SJSA1 (cell line): ENCODE measurements at places on chromosomes 3 and 15. TPM values are rescaled to one million over a fixed set of nuclear protein-coding genes. Genes with fewer than 3 reads are reported as not detected.

- H3K4me1 ChIP-seq, result 0 out of 2 replicates have a peak, but pooled peaks cover 6% of the 10 kb centered on the region
- H3K27me3 ChIP-seq, result no peaks in the 10 kb centered on the region
- H3K27ac ChIP-seq, result no peak overlapping the region
- no peaks in the 10 kb centered on the region for H3K36me3 ChIP-seq
- no peak for DNase-seq
Measured at GRCh38 chr3:99836681-99837080, 19.0 kb downstream of the CMSS1 start.

ATP8B4 gene
- total RNA-seq, result 0.16 TPM in 1 of 2 replicates, not detected in the other

DNA sequence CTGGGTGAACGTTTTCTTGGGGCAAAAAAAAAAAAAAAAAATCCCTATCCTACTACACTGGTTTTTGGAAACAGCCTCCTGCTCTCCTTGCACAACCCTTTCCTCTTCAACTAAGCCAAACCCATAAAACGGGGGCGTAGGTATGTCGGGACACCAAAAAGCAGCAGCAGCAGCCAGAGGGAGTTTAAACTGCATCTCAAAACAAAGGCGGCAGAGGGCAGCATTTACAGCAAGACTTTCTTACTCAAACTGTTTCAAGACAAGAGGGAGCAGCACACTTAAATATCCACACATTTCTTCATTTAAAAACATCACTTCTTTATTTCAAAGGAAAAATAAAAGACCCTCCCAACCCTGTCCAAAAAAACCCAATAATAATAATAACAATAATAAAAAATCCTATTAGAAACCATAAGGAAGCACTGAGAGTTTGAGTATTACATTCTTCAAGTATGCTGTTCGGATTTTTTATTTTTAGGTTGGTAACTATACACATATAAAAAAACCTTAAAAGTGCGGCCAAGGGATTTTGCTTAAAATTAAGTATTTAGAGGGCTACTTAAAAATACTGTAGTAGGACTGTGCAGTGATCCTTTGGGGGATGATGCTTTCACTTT is 43.9 kb upstream of the PLXND1 start:
- peak; percentile 62 for DNase-seq
- no peaks in the 10 kb centered on the region for H3K36me3 ChIP-seq
- peak overlapping the region; percentile 60; the same call in 1 of the 2 replicates for H3K27ac ChIP-seq
- peaks cover 31% of the 10 kb centered on the region for H3K4me1 ChIP-seq

- no peak overlapping the region for H3K4me3 ChIP-seq
- no peak overlapping the region for H3K27ac ChIP-seq
- DNase-seq, result no peak
- no peaks in the 10 kb centered on the region for H3K36me3 ChIP-seq
- H3K27me3 ChIP-seq, result no peaks in the 10 kb centered on the region
- H3K4me1 ChIP-seq, result peaks cover 30% of the 10 kb centered on the region
Measured at GRCh38 chr3:159821110-159821509, 167.5 kb upstream of the IL12A start.

- H3K36me3 ChIP-seq, result no peaks in the 10 kb centered on the region
- H3K4me3 ChIP-seq, result no peak overlapping the region
- no peaks in the 10 kb centered on the region for H3K4me1 ChIP-seq
Measured at GRCh38 chr3:9141928-9142289, 107.5 kb downstream of the SRGAP3 start.

GRCh38 chr3:153442799-153443487 is 280.9 kb downstream of the RAP2B start:
- H3K4me1 ChIP-seq, result no peaks in the 10 kb centered on the region
- no peak for DNase-seq
- no peak overlapping the region for H3K4me3 ChIP-seq
- H3K27ac ChIP-seq, result no peak overlapping the region

ITIH1 gene
- not detected in 2 replicates for total RNA-seq

SERINC4 gene
- not detected in 2 replicates for total RNA-seq

FEZF2 gene
- not detected in 2 replicates for total RNA-seq

DNA sequence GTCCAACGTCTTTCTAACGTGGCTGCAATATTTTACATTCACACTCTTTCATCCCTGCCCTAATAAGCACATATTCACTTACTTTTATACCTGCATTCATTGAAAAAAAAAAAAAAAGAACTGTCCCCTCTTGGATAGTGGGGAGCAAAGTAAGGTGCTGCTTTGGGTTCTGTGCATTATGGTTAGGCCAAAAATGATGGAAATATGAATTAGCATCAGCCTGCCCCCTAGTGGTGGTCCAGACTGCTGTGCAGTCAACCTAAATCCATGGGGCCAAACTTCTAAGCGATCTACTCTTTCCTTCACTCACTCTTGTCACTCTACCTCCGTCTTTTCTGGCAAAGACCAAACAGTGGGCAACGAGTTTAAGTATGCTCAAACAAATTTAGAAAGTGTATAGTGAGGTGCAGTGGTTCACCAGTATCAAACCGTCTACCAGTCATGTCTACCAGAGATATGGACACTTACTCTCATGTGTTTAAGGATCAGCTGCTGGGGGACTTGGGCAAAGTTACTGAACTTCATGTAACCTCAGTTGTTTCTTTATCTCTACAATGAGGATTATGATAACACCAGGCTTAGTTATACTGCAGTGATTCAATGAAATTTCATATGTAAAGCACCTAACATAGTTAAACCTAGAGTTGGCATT is 61.5 kb upstream of the GRM7 start:
- H3K27me3 ChIP-seq, result no peaks in the 10 kb centered on the region
- DNase-seq, result no peak
- no peak overlapping the region for H3K4me3 ChIP-seq
- H3K36me3 ChIP-seq, result no peaks in the 10 kb centered on the region
- no peaks in the 10 kb centered on the region for H3K4me1 ChIP-seq

CCDC80 gene
- total RNA-seq, result 58.4 and 74.8 TPM in 2 replicates
